ENCODE measurements at places on chromosomes 16 and 17.

DNA sequence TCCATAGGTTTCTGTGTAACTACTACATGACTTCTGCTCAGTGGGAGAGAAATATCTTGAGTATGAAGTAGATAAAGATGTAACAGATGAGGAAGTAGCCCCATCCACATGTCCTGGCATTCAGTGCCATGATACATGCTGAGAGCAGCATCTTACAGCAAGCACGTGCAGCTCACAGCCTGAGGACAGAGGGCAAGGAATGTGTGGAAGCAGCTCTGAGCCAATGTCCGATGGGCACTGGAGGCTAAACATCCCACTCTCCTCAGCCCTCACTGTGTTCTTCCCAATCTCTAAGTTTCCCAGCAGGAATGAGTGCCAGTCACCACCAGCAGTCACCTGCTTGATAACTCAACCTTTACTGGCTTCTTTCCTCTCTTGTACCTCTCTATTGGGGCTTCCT is 40.4 kb downstream of the CFDP1 start:
- no peak for DNase-seq

GRCh38 chr16:19884611-19885450 is at the start of gene GPRC5B:
Gene GPRC5B, minus strand, starts transcription at chr16:19884848. Its CDS starts 12,003 bp downstream, at chr16:19872845.
- no peak for DNase-seq

DNA sequence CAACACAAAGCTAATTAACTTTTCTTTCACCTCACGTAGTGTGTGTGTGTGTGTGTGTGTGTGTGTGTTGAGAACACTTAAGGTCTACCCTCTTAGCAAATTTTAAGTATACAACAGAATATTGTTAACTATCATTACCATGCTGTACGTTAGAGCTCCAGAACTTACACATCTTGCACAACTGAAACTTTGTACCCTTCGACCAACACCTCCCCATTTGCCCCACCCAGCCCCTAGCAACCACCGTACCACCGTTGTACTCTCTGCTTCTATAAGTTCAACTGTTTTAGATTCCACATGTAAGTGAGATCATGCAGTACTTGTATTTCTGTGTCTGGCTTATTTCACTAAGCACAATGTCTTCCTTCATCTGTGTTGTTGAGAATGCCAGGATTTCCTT is 28.1 kb upstream of the MLYCD start:
- DNase-seq, result no peak

GRCh38 chr16:86872833-86873232 is 294.5 kb downstream of the FOXL1 start:
- DNase-seq, result no peak

DNA sequence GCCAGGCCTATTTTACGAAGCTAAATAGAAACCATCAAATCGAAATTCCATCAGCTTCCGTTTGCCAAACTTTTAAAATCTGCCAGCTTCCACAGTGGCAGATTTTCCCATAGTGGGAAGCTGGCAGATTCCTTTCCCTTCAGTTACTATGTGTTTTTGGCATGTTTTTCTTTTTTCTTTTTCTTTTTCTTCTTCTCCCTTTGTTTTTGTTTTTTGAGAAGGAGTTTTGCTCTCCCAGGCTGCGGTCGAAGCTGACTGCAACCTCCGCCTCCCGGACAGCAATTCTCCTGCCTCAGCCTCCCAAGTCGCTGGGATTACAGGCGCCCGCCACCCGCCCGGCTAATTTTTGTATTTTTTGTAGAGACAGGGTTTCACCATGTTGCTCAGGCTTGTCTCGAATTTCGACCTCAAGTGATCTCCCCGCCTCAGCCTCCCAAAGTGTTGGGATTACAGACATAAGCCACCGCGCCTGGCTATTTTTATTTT is 684 bp upstream of the CWC25 start:
- no peak for DNase-seq

GRCh38 chr16:80725566-80726162 is 78.7 kb downstream of the CDYL2 start:
- DNase-seq, result no peak

GRCh38 chr16:89300311-89300975 is 82.9 kb downstream of the ZNF778 start:
- DNase-seq, result no peak

GRCh38 chr16:23539984-23540816 is 16.9 kb downstream of the EARS2 start:
- DNase-seq, result no peak

GRCh38 chr17:72631949-72632684 is 460.4 kb downstream of the SLC39A11 start:
- no peak for DNase-seq

GRCh38 chr17:42361781-42362186 is 26.5 kb downstream of the STAT3 start:
- DNase-seq, result no peak

DNA sequence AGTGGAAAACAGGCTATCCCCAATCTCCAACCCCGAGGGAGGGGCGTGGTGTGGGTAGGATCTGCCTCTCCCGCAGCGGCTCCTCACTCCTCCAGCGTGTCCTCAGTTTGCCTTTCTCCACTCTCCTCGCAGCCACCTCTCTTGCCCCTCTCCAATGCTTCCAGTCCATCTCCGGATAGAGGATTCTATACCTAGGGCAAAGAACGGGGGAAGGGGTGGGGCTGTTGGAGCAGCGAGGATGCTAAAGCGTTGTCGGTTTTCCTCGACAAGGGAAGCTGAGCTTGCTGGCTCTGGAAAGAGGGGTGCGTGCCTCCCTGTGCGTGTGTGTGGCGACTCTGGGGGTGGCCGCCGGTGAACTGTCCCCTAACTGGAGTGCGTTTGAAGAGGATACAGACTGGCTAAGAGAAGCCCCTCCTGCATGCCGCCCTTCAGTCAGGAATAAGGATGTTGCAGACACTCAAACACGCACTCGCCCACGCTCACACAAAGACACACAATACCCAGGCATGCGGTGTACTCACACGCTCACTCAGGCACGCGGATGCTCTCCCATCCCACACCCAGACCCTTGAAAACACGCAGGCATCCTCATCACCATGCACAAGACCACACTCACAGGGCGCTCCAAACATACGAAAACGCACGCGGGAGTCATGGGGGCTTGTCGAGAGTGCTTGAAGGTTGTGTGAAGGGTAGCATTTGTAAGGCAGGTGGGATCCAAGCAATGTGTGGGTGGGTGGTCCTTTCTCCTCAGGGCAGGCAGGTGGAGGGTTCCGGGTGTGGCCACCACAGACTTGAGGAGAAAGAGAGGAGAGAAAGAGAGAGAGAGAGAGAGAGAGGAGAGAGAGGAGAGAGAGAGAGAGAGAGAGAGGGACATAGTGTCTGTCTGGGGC is 655 bp upstream of the GPR139 start:
- DNase-seq, result no peak

DNA sequence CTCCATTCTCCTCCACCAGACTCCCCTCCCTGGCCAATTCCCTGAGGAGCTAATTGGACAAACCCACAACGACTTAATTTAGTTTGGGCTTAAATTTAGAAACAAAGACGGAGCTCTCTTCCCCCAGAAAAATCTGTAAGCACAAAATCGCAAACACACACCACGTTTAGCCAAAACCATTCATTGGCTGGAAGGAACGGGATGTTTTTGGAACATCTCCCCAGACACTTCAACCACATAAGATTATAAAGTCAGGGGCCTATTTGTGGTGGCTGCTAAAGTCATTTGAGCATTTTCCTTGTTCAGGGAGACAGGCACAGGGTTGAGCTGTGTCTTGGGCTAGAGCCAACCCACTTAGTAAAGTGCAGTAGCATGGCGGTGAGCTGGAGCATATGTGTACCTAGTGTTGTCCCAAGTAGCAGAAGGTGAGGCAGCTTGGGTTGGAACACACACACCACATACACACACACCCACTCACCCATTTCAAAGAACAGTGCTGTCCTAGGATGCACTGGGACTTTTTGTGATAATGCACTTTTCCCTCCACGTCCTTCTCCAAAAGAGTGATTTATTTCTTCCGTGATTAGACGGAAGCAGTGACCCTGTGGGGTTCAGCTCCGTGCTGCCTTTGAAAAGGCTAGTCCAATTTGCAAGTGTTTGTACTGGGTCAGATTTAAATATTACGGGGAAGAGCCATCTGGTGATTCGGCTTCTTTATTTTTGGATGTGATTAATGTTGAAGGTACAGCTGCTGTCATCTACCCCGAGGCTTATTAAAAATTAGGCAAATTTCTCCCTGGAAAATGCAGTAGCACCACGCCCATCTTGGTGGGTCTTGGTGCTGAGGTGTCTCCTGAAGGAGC is 32.2 kb downstream of the ELAC2 start:
- no peak for DNase-seq

DNA sequence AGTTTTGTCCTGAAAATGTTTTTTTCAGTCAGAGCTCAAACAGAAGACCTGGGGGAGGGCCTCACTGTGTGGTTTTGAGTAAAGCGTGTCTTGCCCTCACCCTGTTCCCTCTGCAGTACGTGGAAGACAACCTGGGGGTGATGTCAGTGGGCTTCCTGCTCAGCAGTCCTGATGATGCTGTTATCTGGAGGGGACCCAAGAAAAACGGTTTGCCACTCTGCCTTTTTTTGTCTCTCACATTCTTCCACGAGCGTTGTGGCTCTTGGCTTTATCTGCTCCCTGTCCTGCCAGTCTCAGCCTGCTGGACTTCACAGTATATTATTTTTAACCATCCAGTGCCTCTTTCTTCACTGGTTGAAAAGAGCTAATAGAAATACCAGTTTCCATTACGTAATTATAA is 12.9 kb downstream of the NUBP1 start:
- no peak for DNase-seq

DNA sequence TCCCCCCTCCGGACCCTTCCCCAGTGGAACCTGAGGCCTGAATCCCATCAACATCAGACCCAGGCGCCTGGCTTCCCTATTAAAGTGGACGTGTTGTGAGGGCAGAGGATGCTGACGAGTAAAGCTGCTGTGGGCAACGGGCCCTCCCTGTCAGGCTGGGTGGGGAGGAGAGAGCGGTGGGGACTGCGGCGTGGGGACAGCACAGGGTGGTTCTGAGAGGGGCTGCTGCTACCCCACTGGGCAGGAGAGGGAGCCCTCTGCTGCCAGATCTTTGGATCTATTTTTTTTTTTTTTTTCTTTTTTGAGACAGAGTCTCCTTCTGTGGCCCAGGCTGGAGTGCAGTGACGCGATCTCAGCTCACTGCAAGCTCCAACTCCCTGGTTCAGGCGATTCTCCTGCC is 5.9 kb downstream of the CA5A start:
- DNase-seq, result no peak

GRCh38 chr16:76565542-76565941 is 288.3 kb downstream of the CNTNAP4 start:
- DNase-seq, result no peak

DNA sequence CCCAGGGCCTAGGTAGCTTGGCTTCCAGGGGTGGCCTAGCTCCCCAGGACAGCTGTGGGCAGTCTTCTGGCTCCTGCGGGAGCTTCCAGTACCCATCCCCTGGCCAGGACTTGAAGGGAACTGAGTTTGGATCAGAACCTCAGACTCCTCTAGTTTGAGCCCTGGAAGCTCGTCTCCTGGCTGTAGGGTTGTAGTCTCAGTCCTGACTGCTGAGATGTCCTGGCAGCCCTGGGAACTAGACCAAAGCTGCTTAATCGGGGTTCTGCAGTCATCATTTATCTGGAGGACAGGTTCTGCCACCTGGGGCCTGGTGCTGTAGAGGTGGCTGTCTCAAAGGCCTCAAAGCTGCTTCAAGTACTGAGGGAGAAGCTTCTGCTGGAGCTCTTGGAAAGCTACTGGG is 163.7 kb downstream of the WSCD1 start:
- no peak for DNase-seq

- no peak for DNase-seq
These were observed 25.4 kb upstream of the TOB1 start for GRCh38 chr17:50891577-50891989.

GRCh38 chr17:64075913-64076312 is 54.0 kb downstream of the ERN1 start:
- no peak for DNase-seq

Measured in cortex of kidney (tissue), 1 donor.